Lower leg skin (tissue), 4 donors: ENCODE measurements at places on chromosomes 5 and 9. TPM values are rescaled to one million over a fixed set of nuclear protein-coding genes. Genes with fewer than 3 reads are reported as not detected.

TMEM167A gene
- total RNA-seq: 28.9 TPM

PPP3R2 gene
- total RNA-seq: not detected

GRCh38 chr5:36334315-36334714 lies 32.6 kb upstream of the RANBP3L start:
- DNase-seq: no peak

DNA sequence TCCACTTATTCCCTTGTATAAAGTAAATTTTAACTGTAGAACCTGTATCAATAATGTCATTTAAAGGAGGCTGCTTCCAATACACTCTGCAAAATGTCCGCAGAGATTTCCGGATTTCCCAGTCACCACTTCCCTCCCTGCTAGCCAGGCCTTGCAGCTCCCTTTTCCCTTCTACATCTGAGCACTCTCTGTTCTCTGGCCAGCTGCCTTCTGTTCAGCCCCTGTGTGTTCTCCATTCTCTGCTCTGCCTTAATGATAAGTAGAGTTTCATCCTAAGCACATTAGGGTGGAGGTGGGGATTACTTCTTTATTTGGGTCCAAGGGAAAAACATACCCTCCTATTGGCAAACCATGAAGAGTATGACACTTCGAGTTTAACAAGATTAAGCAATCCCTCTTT lies 719.6 kb upstream of the WWC1 start:
- no peak for DNase-seq

- DNase-seq: no peak
Measured at GRCh38 chr5:107072440-107072839, 598.3 kb downstream of the EFNA5 start.

- no peak for DNase-seq
Measured at GRCh38 chr5:93285461-93285860, 295.6 kb downstream of the NR2F1-AS1 start.

GRCh38 chr5:3377831-3378230 lies 217.8 kb upstream of the IRX1 start:
- DNase-seq: peak; percentile 50

TMEM232 gene
- total RNA-seq: 1.2 TPM

PHYHD1 gene
- total RNA-seq: 60.2 TPM

ANKHD1 gene
- total RNA-seq: 73.6 TPM

PCDHB6 gene
- 0.93 TPM for total RNA-seq

PCA3 gene
- not detected for total RNA-seq
